Left lung (tissue), 14 donors: ENCODE measurements at places on chromosomes 7 and 10.

DNA sequence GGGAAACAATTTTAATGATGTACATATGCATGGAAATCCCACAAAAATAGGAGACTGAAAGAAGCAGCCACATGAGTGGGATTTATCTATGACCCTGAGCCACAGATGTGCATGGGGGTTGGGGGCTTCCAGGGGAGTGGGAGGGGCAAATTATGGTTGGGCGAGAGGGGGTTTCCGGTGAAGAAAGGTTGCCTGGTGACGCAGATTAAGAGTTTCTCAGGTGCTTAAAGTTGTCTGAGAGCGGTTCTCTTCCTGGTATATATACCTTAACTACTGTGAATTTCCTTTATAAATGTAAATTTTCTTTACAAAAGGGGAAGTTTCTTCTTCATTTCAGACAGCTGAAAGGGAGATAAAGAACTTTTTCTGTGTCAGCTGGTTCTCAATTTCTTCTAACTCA lies 273.6 kb upstream of the PITRM1 start:
- no peak for DNase-seq

DNA sequence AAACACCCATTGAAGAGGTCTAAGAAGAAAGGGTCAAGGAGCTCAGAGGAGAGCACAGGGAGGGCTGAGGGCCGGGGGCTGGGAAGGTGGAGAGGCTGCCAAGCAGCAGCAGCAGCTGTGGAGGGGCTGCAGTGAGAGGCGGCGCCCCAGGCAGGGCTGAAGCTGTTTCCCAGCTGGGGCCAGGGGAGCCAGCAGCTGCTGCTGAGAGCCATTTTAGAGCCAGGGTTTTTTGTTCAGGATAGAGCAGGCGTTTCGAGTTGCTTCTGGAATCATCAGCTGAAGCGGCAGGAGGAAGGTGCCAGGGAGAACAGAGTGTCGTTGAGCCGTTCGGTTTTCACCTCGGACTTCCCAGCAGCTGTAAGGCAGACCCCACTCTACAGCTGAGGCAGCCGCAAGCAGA lies 62.7 kb downstream of the LANCL2 start:
- no peak for DNase-seq

DNA sequence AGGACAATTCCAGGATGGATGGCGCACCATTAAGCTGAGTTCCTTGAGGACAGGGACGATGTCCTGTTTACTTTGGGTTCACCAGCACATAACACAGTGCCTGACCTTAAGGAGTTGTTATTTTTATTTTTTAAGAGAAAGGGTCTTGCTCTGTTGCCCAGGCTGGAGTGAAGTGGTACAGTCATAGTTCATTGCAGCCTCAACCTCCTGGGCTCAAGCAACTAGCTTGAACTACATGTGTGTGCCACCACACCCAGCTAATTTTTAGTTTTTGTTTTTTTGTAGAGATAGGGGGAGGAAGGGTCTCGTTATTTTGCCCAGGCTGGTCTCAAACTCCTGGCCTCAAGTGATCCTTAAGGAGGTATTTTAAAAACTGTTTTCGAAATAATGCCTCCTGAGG lies 1.7 kb upstream of the CALU start:
- DNase-seq, result no peak

GRCh38 chr10:86547296-86547695 lies 25.7 kb upstream of the WAPL start:
- DNase-seq, result no peak

DNA sequence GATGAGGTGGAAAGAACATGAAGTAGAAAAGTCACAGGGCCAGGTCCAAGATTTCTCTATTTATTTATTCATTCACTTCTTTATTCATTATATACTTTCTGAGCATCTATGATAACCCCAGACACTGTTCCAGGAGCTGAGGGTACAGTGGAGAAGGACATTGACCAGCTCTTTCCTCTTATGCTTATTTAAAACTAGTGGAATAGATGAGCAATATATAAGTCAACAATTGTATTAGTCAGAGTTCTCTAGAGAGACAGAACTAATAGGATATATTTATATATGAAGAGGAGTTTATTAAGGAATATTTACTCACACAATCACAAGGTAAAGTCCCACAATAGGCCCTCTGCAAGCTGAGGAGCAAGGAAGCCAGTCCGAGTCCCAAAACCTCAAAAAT lies 15.0 kb upstream of the GPR37 start:
- no peak for DNase-seq

DNA sequence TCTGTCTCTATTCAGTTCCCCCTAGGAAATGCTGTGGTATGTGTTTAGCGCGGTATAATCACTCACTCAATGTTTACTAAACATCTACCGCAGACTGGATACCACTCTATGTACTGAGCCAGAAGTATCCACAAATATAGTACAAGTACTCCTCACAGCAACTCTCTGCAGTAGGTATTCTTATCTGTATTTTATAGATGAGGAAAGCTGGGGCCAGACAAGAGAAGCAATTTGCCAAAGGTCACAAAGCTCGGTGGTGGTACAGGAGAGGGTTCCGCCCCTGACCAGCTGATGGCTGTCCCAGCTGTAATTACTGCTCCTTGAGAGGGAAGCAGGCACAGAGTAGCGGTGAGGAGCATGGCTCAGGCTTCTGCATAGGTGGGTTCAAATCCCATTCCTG lies 184.1 kb downstream of the DOCK4 start:
- DNase-seq, result no peak

GRCh38 chr10:120643351-120643750 lies 186.3 kb downstream of the PLPP4 start:
- DNase-seq, result no peak

GRCh38 chr7:29971566-29972314 lies 17.9 kb downstream of the SCRN1 start:
- no peak for DNase-seq

DNA sequence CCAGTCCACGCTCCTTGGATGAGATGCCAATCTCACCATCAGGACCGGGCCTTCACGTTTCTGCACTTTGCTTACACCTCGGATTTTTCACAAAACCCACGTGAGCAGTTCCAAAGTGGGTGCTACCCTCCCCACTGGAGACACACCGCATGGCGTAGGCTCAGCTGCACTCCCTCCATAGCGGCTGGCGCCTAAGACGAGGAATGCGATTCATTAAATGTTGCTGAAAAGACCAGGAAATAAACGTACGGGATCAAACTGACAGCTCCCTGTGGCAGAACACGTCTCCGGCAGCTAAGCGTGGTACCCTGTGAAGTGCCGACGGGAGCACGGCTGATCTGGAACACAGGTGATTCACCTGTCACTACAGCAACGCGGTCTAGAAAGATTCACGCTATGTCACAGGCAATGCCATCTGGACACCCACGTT lies 209.0 kb downstream of the DIP2C start:
- DNase-seq, result no peak

- DNase-seq, result no peak
Observed at GRCh38 chr7:30934225-30934624, 22.6 kb downstream of the AQP1 start.

GRCh38 chr7:105648561-105649401 lies 67.5 kb upstream of the EFCAB10 start:
- DNase-seq, result no peak
